ENCODE measurements at places on chromosomes 11 and 22.

DNA sequence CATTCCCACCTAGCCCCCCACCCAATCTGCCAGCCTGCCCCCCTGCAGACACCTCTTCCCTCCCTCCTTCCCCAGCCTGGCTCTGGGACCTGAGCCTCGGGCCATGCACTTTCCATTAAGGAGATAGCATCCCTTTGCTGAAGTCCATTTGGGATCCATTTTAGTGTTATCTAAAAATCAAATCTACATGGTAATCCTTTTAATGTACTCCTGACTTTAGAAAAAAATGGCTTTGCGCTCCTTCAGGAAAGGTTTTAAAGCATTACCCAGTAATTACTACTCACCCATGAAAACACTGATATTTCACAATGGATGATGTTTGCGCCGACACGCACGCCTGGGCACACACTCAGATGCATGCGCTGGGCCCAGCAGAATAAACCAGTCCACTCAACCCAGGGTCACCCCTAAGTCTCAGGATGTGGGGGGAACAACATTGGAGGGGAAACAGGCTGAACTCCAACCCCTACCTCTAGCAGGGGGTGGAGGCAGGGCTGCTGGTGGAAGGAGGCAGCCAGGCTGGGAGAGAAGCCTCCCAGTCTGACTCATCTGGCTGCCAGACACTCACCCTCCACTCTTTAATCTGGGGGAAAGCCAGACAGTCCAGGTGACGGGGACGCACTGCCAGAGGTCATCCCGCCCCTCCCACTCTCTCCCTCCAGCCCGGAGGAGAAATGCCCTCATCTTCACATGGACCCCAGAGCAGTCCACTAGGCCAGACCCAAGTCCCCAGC lies 29.8 kb downstream of the LMO1 start:
- DNase-seq = peak; percentile 73

DNA sequence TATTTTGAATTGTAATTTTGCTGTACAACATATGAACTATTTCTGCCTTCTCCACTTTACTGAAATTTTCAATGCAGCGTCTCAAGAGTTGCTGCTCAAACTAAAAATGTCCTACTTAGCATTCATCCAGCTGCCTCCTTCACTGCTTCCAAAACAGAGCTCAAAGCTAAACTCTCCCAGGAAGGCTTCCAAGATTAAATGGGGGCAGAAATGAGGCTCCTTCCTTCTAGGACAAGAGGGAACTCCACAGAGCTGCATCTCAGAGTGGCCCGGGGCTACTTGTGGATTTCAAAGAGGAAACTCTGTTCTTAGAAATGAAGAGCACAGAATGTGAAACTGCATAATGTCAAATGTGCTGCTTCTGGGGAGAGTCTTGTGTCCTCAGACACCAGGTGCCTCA lies 295.9 kb upstream of the NCAM1 start:
- no peak for DNase-seq

- DNase-seq = no peak
Measured at GRCh38 chr11:18934195-18934814, 4.9 kb downstream of the MRGPRX1 start.

DNA sequence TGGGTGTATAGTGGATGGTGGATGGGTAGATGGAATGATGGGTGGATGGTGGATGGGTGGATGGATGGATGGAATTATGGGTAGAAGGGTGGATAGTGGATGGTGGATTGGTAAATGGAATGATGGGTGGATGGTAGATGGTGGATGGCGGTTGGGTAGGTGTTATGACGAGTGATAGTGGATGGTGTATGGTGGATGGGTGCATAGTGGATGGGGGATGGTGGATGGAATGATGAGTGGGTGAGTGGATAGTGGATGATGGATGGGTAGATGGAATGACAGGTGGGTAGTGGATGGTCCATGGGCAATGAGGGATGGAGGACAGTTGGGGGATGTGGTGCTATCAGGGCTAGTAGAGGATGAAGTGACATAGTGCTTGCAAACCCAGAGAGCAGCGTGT lies 182.4 kb downstream of the BRD1 start:
- DNase-seq = no peak

- DNase-seq = no peak
Measured at GRCh38 chr11:79579063-79579462, 138.2 kb upstream of the TENM4 start.

- no peak for DNase-seq
Measured at GRCh38 chr11:72069200-72069599, 11.1 kb downstream of the NUMA1 start.

DNA sequence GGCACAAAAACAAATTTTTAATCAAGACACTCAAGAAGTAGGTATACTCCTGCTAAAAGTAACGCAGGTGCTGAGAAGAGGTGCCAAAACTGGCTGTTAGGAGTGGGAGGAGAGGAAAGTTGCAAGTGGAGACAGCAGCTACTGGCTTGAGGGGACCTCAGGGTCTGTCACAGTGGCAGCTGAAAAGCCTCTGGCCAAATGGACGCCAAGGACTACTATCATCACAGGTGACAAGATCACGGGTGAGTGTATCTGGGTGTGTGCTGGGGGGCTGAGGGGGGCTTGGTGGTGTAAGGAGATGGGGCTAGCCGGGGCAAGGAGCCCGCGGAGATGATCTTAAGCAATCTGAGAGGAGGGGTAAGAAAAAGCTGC lies 687 bp downstream of the ZNF202 start:
- no peak for DNase-seq

DNA sequence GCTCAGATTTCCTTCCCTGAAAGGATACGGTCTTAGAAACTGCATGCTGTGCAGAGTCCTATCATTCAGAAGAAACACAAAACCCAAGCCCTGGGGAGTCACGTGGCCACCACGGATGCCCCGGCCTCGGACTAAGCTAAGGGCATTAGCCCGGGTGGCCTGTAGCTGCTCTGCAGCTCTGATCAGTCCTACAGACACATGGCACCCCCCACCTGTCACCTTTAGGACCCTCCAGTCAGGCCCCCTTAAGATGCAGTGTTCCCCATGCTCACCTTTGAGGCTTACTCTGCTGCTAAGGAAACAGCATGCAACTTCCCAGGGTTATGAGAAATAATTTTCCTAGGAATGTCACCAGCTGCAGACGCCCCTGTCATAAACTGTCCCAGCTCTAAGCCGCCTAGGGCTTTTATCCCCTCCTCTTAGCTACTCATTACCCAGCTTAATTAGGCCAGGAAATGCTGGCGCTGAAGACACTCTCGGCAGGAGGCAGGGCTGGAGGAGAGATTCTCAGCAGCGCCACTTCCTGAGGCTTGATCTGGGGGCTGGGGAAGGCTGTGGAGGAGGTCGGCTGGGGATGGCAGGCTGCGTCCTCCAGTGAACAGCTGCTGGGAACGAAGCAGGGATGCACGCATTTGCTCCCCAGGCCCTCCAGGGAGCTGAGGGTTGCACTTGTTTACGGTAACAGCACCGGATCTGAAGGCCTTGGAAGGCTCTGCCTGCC lies 47.2 kb upstream of the ADA2 start:
- no peak for DNase-seq

DNA sequence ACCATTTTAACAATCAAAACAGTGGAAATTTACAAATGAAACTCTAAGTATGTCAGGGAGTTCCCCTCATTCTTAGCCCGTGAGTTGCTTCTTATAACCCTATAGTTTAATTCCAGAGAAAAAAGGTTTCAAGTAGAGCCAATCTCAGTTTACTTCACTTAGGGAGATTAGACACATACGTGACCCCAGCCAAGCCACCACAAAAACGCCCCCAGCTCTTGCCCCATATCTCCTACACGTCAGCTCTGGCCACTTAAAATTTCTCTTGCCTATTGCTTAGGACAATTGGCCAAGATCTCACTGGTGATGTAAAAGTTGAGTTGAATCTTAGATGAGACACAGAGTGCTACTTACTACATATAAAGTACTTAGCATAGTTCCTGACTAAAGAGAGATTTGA lies 166.4 kb downstream of the ETS1 start:
- DNase-seq = no peak

DNA sequence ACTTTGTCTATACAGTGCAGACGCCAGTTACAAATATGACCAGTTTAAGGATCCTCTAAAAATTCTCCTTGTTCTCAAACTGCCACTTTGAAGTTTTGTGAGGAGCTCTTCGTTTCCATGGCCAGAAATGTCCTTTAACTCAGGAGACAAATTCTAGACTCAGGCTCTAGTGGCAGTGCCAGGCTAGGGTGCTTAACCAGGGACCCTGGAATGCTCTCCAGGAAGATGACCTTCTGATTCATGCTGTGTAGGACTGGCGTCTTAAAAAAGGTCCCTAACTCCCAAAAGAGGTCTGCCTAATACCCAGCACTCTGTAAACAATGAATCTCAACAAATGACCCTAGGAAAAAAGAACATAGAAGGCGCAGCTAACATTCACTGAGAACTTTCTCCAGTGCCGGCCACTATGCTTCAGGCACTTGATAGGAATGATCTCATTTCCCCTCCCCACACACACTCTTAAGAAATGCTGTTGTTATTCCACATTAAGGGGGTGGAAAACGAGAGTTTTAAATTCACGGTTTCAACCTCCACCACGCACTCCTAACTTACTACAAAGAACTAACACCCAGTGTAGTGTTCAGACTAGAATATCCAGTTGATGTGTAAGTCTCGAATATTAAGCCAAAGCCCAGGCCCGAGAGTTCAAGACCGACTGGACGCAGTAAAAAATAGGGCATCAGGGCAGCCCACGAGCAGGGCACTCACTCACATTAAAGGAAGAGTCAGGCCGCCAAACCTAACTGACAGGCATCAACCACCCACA lies 747 bp downstream of the NXF1 start:
- peak; percentile 26 for DNase-seq

DNA sequence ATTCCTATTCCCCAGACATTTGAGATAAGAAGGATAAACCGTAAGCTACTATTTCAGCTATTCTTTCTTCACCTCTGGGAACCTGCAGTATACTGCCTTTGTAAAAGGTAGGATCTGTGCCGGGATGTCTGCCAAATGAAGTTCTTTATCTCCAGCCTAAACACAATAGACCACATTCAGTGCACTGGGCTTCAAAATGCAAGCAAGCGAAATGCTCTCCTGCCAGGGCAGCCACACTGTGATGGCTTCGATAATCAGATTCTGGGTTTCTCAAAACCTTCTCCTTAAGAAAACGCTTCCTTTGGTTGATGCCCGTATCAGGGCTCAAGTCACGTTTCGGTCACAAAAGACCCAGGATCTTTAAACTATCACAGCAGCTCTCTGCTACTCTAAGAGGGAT lies 299.5 kb upstream of the B3GAT1 start:
- no peak for DNase-seq

DNA sequence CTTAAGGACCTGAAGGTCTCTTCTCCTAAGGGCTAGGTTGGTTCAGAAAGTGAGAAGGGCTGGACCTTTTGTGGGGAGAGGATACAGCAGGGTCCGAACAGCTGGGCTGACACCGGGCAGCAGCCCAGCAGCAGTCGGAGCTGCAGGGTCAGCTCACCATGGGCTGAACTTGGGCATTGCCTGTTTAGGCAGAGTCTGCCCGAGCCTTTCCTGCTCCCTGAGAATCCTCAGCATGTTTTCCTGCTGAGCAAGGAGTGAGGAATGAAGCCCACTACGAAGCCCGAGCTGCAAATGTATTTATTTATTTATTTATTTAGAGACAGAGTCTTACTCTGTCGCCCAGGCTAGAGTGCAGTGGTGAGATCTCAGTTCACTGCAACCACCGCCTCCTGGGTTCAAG lies 83.9 kb downstream of the PTPRJ start:
- DNase-seq = no peak

DNA sequence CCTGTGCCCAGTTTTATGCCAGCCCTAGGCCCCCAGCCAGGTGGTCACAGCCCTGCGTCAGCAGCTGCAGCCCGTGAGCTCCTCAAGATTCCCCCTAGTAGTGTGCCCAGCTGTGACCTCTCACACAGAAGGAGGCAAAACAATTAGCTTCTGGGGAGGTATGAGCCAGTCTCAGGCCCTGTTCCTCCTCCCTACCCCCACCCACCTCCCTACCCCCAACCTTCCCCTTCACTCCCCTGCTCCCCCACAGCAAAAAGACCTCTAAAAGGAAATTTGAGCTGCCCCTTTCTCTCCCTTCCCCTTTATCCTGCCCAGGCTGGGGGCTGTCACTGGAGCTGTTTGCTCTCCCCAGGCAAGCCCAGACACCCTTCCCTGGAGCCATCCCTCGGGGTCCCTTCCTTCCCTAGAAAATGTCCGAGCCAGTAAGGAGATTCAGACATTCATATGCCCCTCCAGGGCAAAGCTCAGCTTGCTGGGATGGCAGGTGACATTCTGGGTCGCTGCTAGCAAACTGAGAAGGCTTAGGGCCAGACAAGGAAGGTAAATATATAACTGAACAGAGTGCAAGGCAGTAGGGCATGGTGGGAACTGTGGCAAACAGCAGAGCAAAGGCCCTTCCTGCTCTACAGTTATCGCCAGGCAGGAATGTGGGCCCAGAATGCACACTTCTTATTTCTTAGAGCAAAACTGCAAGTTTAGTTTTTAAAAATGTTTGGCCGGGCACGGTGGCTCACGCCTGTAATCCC lies 300.2 kb downstream of the MN1 start:
- no peak for DNase-seq

DNA sequence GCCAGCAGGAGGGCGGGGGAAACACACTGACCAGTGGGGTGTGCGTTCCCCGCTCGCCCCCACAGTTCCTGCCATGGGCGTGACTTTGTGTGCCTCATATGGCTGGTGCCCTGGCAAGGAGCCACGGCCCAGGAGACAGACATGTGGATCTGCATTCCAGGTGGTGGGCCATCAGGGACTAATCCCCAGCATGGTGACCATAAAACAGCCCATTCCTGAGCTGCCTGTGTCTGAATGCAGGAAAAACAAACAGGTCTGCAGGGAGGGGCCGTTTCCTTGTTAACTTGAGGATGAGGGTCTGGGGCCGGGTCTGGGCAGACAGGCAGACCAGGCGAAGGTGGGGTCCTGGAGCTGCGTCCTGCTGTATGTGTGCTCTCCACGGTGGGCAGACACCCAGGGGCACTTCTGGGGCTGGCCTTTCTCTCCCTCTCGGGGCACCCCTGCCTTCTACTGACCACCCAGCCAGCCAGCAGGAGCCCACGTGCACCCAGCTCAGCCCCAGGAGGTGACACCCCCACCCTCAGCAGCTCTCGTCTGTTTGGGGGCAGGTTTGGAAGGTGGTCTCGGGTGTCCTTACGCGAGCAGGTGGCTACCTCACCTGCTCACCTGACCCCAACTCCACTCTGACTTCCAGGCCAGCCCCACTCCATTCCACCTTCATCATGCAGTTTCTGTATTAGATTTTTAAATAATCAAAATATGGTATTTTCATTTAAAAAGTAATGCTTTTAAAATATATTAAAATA lies 120.3 kb downstream of the KCNQ1OT1 start:
- DNase-seq = no peak

DNA sequence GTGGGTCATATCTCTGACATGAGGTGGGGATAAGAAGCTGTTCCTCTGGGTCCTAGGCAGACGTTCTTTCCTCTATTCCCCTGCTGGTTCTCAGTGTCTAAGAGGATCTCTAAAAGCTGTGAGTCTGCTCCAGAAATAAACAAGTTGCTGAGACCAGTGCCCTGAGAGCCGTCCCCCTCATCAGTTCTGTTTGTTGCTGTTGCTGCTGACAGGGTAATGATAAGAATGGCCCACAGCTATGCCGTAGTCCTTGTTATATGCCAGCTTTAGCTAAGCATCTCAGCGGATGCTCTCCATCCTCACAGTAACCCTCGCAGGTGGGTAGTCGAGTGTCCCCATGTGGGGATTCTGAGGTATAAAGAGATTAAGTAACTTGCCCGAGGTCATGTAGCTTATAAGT lies 23.5 kb upstream of the ST14 start:
- no peak for DNase-seq

All from ACHN (cell line).